ENCODE measurements at places on chromosomes 5 and 9. TPM values are rescaled to one million over a fixed set of nuclear protein-coding genes. Genes with fewer than 3 reads are reported as not detected.

DNA sequence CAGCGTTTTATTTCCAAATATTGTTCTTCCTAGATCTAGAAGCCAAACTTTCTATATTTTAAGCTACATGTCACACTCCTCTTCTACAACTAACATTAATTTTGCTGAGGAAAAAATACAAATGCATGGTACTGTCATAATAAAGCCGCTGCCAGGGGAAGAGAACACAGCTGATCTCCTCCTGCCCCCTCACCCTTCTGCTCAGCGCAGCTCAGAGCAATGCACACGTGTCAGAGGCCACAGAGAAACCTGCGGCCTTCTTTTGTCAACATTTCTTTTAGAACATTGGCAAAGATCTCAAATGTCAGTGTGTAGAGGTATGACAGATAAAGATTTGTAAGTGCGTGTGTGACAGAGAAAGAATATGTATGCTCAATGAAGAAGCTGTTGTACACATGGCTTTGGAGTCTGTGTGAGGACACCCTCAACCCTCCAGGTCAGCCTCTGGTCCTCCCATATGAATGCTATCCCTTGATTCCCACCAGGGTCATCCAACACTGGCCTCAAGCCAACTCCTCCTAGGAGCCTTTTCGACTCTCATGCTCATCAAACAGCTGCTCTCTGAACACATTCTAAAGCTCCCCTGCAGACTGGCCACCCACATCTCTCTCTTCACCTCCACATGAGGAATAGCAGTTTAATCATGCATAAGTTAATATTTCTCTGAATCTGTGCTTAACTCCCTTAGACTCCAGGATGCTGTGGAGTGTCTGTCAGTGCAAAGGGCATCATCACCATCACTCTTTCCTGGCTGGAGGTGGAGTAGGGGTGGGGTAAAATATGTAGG is 40.9 kb downstream of the TAS2R1 start:
- no peaks in the 10 kb centered on the region for H3K27me3 ChIP-seq
- H3K4me1 ChIP-seq: no peaks in the 10 kb centered on the region
- no peak overlapping the region for H3K27ac ChIP-seq
- no peak overlapping the region for H3K4me3 ChIP-seq

Gene MYORG
- 12.1 TPM for total RNA-seq

GRCh38 chr5:158812408-158812807 is 287.3 kb downstream of the EBF1 start:
- DNase-seq: no peak
- H3K27ac ChIP-seq: no peak overlapping the region
- no peaks in the 10 kb centered on the region for H3K4me1 ChIP-seq
- H3K4me3 ChIP-seq: no peak overlapping the region
- no peaks in the 10 kb centered on the region for H3K27me3 ChIP-seq
- H3K36me3 ChIP-seq: no peaks in the 10 kb centered on the region

GRCh38 chr5:164540174-164540573 is 1034.8 kb downstream of the MAT2B start:
- no peak overlapping the region for H3K4me3 ChIP-seq
- H3K36me3 ChIP-seq: no peaks in the 10 kb centered on the region
- no peak for DNase-seq
- H3K4me1 ChIP-seq: no peaks in the 10 kb centered on the region
- H3K27me3 ChIP-seq: no peaks in the 10 kb centered on the region
